ENCODE measurements at places on chromosomes 6 and 20.

DNA sequence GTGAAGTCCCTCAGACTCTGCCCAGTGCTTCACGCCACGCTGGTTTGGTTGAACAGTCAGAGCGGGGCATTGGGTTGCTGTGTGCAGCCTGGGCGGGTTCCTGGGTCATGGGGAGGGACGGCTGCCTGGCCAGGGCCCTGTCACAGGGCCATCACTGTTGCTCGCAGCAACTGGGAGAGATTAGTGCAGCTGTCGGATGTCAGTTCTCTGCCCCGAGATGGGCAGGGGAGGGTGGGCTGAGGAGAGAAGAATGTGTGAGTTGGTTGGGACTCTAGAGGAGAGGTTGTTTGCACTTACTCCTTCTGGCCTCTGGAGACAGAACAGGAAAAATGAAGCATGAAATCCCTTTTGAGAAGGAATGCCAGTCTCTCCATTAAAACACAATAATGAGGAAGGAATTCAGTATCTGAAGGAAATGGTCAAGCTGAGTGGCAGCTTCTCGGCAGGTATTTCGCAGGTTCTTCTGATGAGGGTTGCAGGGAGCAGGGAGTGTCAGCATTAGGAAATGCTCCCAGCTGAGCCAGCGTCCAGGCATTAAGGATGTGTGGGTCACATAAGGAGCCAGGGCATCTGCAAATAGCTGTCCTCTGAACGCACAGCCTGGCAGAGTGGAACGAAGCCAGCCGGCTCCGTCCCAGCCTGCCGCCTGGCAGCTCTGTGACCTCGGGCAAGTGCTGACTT lies 95.9 kb downstream of the SSR1 start:
- no peak for DNase-seq

GRCh38 chr6:47137073-47137472 lies 94.9 kb upstream of the ADGRF1 start:
- no peak for DNase-seq

GRCh38 chr6:154298297-154298696 lies 58.3 kb downstream of the IPCEF1 start:
- DNase-seq = no peak

DNA sequence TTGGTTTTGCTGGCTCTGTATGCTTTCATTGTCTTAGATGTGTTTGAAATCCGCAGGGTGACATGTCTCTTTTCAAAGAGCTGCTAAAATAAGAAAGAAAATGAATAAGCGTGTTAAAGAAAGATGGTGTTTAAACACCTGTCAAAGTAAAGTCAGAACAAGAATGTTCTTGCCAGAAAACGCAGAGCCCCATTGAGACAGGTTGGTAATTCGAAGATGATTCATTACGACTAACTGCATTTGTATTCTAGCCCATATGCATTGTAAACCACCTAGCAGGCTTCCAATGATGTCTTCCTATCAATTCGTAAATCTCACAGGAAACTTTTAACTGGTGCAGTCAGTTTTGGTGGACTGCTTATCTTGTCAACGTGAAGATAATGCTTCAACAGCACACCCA lies 16.8 kb downstream of the PHACTR2 start:
- no peak for DNase-seq

- DNase-seq = no peak
Observed at GRCh38 chr6:134419716-134420115, 101.8 kb upstream of the SGK1 start.

DNA sequence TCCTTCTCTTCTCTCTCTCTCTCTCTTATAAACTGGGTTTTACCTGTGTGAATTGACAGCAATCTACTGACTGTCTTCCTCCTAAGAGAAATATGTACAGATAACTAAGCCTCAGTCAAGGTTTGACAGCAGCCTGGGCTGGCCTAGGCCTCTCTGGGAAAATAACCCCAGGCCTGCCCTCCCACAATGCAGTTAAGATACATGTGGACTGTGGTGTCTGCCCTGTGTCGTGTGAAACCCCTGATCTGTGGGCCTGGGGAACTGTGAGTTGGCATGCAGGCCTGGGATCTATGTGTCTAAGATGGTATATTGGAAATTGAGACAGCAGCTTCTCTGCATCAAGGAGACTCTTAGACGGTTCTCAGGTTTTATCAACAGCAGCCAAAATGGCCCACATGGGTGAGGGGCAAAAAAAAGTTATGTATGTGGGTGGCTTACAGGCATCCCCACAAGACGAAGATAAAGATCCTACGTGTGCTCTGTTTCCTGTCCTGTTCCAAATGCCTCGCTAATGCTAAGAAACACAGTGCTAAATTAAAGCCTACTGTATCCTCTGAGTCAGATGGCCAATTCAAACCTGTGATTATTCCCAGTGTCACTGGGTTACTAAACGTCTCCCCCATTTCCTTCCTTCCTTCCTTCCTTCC lies 19.0 kb downstream of the LRFN2 start:
- no peak for DNase-seq

- DNase-seq = no peak
Observed at GRCh38 chr6:66184091-66184490, 477.1 kb upstream of the EYS start.

- DNase-seq = no peak
Observed at GRCh38 chr6:72793641-72794395, 172.0 kb downstream of the KCNQ5 start.

DNA sequence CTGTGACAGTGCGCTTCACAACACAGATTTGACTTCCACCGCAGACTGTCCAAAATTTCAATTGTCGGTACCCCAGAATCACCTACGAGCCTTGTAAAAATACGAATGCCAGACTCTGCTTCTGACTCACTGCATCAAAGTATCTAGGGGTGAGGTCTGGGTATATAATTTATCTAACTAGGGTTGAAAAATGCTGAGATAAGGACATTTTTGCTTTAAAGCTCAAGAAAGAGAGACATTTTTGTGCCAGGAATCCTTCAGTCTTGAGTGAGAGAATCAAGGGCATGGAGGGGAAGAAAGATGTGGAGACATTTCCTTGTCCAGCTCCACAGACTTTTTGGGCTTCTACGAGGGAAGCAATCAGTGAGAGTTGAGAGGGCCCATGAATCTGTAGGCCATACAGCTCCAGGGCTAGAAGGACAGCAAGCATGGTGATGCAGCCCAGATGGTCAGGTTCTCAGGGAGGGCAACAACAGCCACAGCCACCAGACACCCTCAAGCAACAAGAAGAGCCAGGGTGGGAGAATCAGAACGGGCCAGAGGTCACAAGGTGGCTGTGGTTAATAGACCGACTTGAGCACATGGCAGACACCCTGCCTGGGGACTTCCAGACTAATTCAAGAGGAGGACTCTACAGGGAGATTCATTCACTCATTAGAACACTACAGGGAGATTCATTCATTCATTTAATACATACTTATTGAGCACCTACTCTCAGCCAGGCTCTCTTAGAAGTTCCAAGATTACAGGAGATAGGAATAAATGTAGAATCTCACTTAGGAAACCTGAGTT lies 211.1 kb upstream of the PRDM1 start:
- no peak for DNase-seq

GRCh38 chr6:7805850-7806214 lies 79.9 kb downstream of the BMP6 start:
- no peak for DNase-seq

- no peak for DNase-seq
Observed at GRCh38 chr6:131924881-131925474, 26.2 kb downstream of the CCN2 start.

DNA sequence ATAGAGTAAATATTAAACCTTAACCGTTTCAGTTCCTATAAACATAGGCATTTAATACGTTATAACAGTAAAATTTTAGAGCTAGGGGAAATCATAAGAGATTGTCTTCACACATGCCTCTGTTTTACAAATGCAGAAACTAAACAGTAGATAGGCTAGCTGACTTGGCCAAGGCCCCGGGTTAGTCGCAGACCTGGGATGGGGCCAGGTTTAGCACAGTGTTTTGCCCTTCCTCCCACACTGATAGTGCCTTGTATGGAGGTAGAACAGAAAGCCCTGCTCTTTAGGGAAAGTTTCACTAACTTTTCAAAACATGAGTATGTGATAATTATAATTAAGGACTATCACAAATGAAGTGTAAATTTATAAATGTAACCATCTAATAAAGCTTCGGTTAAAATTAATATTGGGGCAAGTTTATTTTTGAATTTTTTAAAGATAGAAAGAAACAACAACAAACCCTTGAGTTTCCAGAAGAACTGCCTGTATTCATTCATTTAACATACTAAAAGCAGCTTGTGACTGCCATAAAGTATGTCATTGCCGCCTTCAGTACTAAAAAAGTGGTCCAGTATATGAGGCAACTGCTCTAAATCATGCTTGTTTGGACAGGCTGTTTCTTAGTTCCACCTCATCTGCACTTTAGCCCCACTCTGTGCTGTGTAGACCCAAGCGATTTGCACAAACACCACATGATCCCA lies 62.5 kb upstream of the LOC128125822 start:
- no peak for DNase-seq

DNA sequence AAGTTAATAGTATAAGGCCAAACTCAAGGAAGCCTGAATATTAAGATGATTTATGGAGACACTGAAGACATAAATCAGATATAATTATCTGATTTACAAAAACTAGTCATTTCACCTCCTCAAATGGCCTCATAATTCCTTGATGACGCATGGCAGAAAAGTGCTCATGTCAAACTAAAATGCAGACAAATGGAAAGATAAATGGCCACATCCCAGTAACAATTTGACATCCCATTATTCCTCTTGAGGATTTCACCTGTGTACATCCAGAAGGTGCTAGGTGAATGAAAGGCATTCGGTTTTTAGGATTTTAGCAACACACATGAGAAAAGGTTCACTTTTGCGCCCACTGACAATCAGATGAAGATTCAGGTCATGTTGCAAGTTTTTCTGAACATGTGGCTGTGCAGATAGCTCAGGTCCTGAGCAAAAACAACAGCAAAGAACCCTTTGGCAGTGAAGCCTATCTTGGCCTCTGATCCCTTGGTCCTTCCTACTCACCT lies 24.2 kb downstream of the SGK1 start:
- no peak for DNase-seq

GRCh38 chr20:10115021-10115420 lies 80.2 kb downstream of the ANKEF1 start:
- no peak for DNase-seq

- no peak for DNase-seq
Observed at GRCh38 chr6:51928320-51928719, 159.1 kb downstream of the PKHD1 start.

GRCh38 chr20:15154070-15154469 lies 816.7 kb upstream of the FLRT3 start:
- DNase-seq = no peak

DNA sequence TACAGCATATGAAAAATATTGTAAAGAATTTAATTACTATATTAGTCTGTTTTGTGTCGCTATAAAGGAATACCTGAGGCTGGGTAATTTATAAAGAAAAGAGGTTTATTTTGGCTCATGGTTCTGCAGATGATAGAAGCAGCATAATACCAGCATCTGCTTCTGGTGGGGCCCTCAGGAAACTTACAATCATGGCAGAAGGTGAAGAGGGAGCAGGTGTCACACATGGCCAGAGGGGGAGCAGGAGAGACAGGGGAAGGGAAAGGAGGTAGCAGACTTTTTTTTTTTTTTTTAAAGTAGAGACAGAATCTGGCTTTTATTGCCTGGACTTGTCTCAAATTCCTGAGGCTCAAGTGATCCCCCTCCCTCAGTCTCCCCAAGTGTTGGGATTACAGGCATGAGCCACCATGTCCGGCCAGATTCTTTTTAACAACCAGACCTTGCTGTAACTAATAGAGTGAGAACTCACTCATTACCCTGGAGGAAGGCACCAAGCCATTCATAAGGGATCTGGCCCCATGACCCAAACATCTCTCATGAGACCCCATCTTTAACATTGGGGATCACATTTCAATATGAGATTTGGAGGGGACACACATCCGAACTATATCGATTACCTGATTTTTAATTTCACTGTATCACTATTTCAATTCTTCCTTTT lies 64.6 kb downstream of the MAN1A1 start:
- DNase-seq = no peak

DNA sequence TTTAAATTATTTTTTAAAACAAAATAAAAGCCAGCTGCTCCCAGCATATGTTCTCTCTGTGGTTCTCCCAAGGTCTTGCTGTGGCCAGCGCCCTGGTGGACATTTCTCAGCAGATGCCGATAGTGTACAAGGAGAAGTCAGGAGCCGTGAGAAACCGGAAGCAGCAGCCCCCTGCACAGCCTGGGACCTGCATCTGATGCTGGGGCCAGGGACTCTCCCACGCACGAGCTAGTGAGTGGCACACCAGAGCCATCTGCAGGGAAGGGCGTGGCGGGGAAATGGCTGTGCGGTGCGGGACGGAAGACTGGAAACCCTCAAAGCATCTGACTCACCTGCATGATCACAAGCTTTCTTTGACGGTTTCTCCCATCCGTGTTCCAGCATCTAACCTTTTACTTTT lies 16.5 kb downstream of the GFRA4 start:
- no peak for DNase-seq

GRCh38 chr6:78554341-78554740 lies 313.0 kb upstream of the IRAK1BP1 start:
- DNase-seq = no peak

DNA sequence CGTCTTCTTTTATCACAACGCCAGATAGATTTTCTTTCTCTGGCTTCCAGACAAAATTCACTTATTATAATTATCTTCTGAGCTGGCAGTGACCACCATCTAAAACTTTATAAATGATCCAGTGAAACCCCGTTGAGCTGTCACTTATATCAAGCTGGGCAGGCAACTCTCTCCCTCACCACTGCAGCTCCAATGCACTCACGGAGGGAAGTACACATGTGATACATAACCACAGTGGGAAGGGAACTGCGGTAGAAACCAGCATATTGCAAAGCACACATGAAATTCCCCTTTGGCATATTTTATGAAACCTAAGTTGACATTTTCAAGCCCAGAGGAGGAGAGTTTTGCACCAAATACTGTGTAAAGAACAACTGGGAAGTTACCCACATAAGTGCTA lies 536.9 kb downstream of the HACE1 start:
- DNase-seq = no peak

GRCh38 chr20:53321596-53321995 lies 272.0 kb downstream of the ZNF217 start:
- DNase-seq = no peak

GRCh38 chr6:119148825-119149525 lies 70.5 kb upstream of the FAM184A start:
- no peak for DNase-seq

DNA sequence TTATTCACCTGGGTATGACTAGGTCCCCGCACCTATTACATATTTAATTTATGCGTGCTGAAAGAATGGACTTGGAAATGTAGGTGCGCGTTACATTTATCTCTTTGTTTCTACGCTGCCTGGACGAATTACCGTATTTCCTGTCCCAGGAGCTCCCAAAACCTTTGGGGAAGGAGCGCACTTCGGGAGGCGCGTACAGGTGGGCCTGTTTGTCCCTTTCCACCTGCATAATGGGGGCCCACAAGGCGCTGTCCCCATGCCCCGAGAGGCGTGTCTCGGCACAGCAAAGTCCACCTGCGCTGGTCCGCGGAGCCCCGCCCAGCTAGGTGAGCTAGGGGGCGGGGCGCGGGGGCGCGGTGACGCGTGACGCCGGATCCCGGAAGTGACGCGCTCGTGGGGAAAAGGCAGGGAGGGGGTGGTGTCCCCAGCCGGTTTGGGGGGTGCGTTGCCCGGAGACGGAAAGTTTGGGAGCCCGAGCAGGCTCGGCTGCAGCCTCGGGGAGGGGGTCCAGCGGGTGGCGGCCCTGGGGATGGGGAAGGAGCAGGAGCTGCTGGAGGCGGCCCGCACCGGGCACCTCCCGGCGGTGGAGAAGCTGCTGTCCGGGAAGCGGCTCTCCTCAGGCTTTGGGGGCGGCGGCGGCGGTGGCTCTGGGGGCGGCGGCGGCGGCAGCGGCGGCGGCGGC lies at the start of gene ANKS1A:
TSS of gene ANKS1A (plus strand) at position 382 of the 682 bp plus-strand sequence. CDS start at position 530, 148 bp downstream.
- peak; percentile 87 for DNase-seq

Data from activated CD4-positive, CD25-positive, alpha-beta regulatory T cell treated with anti-CD3 and anti-CD28 coated beads, Interleukin-2, amount 50 U/mL, for 16 hours (primary cell).